GM10248 (cell line): ENCODE measurements at places on chromosomes 11 and 22.

DNA sequence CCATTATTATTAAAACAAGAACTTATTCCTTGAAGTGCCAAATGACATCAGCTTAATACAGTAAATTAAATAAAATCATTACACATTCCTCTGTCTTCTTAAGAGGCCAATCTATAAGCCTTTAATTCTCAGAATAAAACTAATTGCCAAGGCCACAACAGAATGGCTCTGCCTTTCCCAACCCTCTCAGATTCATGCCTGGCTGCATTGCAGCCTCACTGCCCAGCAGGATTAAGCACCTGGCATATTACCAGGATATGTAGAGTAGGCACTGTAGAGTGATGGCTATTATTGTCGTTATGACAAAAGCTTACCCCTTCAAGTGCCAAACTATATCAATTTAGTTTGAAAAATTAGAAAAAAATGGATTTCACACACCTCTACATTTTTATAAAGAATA lies 9.4 kb upstream of the CALCA start:
- DNase-seq = no peak

DNA sequence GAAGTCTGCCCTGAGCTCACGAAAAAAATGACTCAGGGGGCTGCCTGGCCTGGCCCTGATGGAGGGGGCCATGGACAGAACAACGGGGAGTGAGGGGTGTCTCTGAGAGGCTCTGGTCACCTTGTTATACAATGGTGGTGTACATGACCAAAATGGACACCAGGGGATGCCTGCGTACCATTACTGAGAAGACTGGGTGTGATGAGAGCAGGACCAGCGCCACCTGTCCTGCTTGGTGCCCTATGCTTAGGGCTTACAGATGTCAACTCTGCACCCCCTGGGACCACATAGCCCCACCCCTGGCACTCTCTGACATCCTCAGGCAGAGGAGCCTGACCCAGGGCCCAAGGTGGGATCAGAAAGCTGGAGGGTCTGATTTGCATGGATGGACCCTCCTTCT lies 104.8 kb downstream of the ZNF280B start:
- DNase-seq = no peak

DNA sequence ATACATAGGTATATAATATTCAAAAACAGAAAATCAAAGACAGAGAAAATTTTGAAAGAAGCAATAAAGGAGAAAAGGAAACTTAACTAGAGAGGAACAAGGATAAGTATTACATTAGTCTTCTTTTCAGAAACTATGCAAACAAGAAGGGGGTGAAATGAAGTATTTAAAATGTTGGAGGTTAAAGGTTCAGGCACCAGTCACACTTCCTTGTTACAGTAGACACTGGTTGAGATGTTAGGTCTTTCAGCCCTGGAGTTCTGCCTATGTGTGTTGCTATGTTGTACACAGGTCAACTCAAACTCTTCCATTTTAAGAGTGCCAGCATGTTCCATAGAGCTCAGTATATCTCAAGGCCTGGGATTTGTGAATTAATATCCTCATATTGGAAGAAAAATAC lies 6.0 kb upstream of the MS4A4A start:
- DNase-seq = no peak

GRCh38 chr11:42806191-42806590 lies 505.6 kb upstream of the API5 start:
- DNase-seq = no peak

- DNase-seq = no peak
Measured at GRCh38 chr22:30422481-30423300, 2.9 kb upstream of the MTFP1 start.

DNA sequence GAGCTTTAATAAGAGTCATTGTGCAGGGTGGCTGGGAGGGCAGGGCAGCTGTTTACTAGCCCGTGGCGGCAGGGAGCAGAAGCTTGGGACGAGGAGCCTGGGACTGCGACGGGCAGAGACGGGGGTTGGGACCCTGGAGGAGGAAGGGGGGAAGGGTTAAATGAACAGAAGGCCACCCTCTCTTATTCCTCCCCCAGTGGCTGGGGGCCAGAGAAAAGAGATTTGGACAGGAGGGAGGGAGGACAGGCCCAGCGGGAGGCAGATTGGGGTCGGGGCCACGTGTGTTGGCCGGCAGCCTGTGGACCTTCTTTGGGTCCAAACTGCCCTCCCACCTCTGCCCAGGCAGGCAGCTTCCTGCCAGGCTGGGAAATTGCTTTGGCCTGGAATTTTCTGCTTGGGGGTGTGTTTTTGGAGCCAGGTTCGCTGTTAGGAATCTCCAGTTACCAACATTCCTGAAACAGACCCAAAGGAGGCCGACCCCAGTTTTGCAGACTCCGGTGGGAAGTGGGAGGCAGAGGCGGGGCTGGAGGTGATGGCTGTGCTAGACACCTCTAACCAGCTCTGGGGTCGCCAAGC lies 50.2 kb downstream of the APOL3 start:
- no peak for DNase-seq

DNA sequence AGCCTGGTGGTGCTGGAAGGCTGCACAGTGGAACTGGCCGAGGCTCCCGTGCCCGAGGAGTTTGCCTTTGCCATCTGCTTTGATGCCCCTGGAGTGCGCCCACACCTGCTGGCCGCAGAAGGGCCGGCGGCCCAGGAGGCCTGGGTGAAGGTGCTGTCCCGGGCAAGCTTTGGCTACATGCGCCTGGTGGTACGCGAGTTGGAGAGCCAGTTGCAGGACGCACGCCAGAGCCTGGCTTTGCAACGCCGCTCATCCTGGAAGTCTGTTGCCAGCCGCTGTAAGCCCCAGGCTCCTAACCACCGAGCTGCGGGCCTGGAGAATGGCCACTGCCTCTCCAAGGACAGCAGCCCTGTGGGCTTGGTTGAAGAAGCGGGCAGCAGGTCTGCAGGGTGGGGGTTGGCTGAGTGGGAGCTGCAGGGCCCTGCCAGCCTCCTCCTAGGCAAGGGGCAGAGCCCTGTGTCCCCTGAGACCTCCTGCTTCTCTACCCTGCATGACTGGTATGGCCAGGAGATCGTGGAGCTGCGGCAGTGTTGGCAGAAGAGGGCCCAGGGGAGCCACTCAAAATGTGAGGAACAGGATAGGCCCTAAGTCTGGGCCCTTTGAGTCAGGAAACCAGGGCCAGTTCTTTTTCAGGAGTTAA lies 1.9 kb upstream of the SMDT1 start:
- DNase-seq = no peak

DNA sequence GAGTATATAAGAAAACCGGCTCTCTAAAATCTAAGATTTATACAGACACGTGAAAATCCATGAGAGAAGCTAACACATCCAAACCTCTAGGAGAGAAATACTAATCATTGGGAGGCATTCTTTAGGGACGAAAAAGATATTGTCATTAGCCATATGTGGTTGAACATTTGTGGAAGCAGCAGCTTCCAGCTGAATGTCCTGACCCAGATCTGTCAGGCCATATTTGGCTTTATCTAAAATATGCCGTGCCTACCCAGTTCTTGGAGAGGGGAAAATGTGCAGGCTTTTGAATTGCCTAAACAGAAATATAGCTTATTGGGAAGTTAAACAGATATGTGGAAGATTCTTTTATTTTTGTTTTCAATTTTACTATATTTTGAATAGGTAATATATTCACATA lies 6.4 kb downstream of the CCDC89 start:
- DNase-seq = no peak

DNA sequence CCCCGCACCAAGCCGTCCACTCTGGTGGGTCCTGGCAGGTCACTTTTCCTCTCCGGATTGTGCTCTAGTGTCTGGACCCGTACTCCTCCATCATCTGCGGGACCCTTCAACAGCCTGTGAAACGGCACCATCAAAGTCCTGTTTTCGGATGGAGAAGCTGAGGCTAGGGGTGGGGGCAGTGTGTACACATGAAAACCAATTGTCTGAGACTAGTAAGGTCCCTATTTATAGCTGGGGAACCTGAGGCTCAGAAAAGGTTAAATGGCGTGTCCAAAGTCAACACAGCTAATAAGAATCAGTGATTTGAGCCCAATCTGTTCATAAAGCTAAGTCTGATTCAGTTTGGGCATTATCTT lies 668 bp upstream of the LRRC32 start:
- DNase-seq = no peak

- no peak for DNase-seq
Measured at GRCh38 chr11:110757066-110757465, 44.8 kb upstream of the ARHGAP20 start.

- no peak for DNase-seq
Measured at GRCh38 chr11:134554861-134555260, 142.8 kb upstream of the B3GAT1 start.

DNA sequence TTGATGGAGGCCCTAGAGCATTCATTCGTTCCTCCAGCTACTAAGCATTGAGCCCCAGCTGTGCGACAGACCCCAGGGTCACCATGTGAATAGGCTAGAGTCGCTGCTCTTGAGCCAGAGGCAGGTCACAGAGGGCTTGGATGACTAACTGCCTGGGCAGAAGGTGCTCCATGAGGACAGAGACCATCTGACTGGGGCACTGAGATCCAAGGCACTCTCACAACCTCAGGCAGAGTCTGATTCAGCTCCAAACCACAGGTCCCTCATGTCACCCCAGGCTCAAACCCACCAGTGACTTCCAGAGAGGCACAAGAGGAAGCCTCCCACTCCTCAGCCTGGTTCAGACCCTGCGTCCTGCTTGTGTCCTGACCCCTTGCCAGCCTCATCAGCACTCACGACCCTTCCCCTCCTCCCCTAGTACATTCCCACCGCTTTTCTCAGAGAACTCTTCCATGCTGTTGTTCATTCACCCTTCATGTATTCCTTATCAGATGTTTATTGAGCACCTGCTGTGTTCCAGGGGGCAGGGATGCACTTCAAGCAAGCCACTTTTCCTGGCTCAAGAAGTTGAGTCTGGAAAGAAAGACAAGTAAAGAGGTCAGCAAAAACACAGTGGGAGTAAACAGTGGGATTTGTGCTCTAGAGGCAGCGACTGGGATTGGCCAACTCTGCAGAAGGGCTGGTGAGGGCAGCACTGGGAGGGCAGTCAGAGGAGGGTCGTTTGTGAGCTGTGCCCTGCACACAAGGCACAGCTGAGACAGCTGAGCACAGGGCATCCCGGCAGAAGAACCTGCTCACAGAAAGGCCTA lies 9.3 kb downstream of the OAF start:
- DNase-seq = no peak

DNA sequence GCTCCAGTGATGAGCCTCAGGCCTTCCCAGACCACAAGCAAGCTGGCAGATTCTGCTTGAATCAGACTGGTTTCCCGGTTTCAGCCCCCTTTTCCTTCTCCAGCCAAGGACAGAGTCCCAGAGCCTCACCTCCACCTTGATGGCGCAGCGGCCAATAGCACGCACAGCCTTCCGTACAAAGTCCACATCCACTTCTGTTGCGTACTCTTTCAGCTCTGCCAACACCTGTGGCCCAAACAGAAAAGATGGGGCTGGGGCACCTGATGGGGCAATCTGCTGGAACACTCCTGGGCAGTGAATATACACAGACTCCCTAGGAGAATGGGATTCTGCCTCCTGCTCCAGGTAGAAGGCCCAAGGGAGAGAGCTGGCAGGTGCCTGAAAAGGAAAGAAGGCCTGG lies 35.5 kb upstream of the RASL10A start:
- DNase-seq = no peak

DNA sequence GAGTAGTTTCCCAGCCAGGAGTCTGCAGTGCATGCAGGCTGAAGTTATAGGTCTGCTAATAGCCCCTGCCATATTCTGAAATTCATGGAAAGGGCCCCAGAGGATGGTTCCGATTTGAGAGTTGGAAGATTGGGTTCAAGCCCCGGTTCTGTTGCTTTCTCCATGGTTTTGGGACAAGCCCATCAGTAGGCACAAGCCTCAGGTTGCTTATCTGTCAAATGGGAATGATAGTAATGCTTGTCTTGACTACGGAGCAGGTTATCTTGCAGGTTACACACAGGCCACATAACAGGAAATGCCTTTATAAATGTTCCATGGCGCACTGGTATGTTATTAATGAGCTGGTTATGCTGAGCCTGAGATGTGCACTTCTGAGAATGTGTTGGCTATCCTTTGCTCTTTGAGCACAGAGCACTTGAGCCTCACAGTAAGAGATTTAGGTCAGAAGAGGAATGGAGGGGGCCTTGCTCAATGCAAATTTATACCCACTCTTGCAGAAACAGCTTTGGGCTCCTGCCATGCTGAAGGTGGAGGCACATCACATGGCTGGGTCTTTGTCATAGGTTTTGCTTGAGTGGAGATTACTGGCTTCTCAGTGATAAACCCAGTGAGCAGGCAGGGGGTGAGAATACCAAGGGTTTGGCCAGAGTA lies 47.1 kb downstream of the ZNRF3 start:
- DNase-seq = no peak

GRCh38 chr11:75966537-75967287 lies 151.7 kb downstream of the UVRAG start:
- DNase-seq = peak; percentile 20

GRCh38 chr11:79949574-79949973 lies 508.7 kb upstream of the TENM4 start:
- DNase-seq = no peak

DNA sequence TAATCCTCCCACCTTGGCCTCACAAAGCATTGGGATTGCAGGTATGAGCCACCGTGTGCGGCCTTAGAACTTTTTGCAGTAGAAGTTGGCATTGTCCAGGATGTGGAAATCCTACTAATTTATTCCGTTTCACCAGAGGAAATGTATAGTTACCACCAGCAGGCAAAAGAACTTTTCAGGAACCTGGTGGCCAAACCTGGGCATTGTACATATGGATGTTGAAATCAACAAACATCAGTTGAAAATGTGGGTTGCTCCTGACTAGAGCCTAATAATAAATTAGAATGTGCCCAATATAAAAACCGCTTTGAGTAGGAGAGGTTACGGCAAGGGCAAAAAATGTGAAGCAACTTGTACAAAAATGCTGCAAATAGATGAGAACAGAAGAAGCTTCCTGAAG lies 40.7 kb upstream of the XBP1 start:
- DNase-seq = no peak

GRCh38 chr11:3165152-3165705 lies at the start of gene OSBPL5:
Gene OSBPL5, minus strand, starts transcription at chr11:3165310. Its CDS starts 36,162 bp downstream, at chr11:3129148.
- no peak for DNase-seq

GRCh38 chr11:58649623-58650022 lies 27.2 kb downstream of the CNTF start:
- DNase-seq = no peak

- peak; percentile 66 for DNase-seq
Measured at GRCh38 chr11:17014833-17015626, 816 bp upstream of the PLEKHA7 start.

DNA sequence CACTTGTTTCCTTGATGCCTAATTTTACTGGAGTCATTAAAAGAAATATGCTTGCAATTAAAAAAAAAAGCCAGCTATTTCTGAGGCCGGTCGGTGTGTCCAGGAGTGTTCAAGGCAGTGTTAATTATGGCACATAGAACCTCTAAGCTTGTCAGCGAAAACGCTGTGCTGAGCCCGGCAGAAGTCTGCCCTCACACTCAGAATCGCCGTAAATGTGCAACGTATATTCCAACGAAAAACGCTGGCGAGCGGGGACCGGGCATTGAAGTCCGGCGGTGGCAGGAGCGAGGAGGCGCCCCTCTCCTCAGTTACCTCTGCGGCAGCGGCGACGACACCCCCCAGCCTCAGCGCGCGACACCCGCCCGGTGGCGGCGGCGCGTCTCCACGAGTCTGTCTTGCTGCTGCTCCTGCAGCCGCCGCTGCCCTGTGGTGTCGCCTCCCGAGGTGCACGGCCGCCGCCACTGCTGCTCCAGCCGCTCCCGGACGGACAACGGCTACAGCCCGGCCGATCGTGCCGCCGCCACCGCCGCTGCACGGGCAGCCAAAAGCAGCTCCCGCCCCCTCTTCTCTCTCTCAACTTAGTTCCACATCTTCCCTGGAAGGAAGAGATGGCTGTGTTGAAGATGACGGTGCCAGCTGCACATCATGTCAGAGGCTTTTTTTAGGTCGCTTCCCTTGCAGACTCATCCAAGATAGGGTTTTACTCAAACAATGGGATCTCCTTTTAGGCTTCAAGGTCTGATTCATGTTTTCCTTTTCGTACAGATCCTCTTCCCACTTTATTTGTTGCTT lies 56.0 kb downstream of the JAM3 start:
- DNase-seq = no peak
